ENCODE measurements at places on chromosomes 16 and 17.
A peak's percentile ranks its signal among the peaks of the same experiment; 100 is the strongest.

DNA sequence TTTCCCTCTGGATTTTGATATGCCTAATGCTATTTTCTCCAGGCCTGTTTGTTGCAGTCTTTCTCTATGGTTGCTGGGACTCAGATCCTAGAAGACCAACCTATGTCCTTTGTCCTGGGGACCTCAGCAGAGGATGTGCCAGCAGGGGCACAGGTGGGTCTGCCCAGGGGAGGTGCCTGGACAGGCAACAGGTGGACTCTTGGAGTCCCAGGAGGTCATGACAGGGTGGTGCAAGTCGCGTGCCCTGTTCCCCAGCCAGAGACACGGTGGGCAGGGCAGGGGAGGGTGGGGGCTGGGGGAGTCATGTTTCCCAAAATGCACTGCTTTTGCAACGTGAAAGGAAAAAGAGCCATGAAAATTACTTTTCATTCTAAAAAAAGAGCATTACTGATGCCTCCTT lies 26.3 kb upstream of the PLLP start:
- DNase-seq, result no peak

GRCh38 chr17:82605939-82606600 lies 42.2 kb downstream of the WDR45B start:
- DNase-seq, result no peak

GRCh38 chr16:68645494-68646388 lies 631 bp downstream of the CDH3 start:
- no peak for DNase-seq

DNA sequence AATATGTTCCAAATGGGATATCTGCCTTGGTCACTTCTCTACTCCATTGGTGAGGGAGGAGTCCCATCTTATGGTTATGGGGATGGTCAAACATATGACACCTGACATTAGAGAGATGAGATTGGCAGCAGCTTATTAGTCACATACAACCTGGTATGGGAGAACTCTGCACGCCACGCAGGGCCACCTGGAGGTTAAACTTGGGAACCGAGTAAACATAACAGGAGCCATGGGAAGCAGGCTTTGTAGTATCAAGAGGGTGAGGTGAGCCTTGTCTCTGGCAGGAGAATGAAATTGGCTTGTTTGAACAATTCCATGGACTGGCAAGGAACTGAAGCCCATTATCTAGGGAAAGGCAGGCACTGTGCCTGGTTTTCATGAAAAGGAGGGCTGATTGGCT lies 238.7 kb upstream of the ELAC2 start:
- no peak for DNase-seq

GRCh38 chr17:34637548-34638525 lies 58.5 kb downstream of the TMEM132E start:
- DNase-seq, result peak; percentile 44

Measured in Kasumi-1 (cell line).